Central memory CD4-positive, alpha-beta T cell (primary cell): ENCODE measurements at places on chromosomes 13 and 19.

- no peak for DNase-seq
Observed at GRCh38 chr13:62125451-62125850, 709.8 kb upstream of the PCDH20 start.

- peak; percentile 55 for DNase-seq
Observed at GRCh38 chr13:46751811-46752635, 44.9 kb downstream of the ESD start.

DNA sequence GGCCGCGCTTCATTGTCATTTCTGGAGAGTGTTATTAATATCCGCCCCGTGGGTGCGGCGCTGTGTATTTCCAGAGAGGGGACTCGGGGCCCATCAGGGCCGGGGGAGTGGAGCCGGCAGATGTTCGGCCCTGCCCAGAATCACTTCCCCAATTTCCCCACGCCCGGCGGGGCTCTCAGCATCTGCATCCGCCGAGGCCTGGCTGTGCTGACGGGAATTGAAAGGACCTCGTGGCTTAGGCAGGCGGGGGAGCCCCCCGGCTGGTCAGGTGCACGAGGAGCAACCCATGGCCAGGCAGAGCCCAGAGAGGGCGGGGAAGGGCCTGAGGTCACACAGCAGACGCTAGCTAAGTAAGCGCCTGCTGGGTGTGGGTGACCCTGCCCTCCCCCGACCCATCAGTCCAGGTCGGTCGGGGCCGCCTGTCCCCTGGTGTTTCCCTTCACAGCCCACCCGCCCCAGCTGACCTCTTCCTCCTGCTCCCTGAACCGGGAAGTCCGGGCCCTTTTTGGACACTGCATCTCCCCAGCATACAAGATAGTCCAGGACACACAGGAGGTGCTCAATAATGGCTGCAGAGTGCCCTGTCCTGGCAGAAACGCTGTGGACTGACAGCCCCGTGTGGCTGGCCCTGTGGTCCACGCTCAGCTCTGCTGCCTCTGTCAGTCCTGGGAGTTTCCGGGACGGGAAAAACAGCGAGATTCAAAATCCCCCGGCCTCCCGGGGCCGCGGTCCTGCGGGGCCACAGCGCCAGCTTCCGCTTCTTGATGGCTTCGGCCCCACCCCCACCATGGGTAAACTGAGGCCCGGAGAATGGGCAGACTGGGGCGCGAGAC lies 22.1 kb downstream of the ARID3A start:
- DNase-seq, result no peak

DNA sequence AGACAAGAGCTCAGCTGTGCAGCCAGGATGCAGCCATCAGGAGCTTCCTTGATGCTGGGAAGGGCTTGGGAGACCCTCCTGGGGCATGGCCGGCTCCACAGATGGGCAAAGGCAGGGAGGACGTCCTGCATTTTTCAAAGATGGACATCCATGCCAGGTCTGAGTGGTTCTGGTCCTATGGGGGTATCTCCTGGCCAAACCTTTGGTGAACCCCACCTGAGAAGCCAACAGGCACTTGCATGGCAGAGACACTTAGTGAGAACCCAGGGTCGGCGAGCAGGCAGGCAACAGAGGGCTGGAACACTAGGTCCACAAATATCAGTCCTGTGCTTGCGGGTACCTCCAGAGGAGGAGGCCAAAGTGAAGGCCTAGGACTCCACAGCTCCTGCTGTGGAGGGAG lies 70.0 kb downstream of the KCTD15 start:
- no peak for DNase-seq

GRCh38 chr19:32630338-32630737 lies 44.6 kb downstream of the ANKRD27 start:
- no peak for DNase-seq

GRCh38 chr13:88674841-88675240 lies 1003.7 kb downstream of the SLITRK5 start:
- no peak for DNase-seq

DNA sequence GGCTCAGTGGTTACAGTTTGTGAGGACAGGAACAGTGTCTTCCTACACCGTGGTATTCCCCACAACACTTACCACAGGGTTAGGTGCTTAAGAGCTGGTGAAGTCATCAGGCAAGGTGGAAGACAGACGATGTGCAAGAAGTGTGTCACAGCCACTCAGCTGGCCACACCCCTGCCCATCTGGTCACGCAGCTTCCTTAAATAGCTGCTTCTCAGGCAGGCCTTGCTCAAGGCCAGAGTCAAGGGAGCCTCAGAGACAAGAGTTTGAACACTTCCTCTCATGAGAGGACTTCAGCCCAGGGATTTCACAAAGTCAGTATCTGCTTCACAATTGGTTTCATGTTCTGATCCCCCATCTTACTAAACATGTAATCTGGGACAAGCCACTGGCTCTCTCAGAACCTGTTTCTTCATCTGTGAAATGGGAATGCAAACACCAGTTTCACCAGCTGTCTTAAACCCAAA lies 80.3 kb upstream of the FRY start:
- DNase-seq, result no peak

DNA sequence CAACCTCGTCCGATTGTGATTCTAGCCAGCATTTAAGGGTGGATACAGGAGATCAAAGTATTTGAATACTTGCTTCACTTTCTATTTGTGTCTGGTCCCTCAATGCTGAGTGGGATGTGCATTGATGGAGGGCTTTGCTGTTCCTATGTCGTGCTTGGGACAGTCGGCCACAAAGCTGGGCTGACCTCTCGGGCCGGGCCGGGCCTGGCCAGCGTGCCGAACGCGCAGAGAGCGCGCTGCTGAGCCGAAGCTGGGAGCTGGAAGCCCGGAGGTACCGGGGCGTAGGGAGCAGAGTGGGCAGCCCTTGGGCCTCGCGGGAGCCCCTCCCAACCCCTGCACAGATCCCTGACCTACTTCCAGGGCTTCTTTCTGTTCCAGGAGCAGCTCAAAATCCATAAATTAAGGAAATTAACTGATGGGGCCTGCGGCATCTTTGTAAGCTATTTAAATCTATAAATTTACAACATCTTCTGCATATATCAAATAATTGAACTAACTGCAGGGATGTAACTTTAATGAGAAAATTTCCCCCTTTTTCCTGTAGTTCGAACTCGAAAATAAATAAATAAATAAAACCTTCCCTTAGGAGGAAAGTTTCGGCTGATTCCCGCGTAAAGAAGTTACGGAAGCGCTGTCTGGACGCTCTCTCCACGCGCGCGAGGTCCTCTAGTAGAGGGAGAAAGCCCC lies 1.8 kb upstream of the KCTD15 start:
- no peak for DNase-seq

- no peak for DNase-seq
Observed at GRCh38 chr19:8206147-8207087, 2.8 kb upstream of the CERS4 start.

GRCh38 chr19:49820125-49820524 lies 2.0 kb downstream of the MED25 start:
- no peak for DNase-seq

DNA sequence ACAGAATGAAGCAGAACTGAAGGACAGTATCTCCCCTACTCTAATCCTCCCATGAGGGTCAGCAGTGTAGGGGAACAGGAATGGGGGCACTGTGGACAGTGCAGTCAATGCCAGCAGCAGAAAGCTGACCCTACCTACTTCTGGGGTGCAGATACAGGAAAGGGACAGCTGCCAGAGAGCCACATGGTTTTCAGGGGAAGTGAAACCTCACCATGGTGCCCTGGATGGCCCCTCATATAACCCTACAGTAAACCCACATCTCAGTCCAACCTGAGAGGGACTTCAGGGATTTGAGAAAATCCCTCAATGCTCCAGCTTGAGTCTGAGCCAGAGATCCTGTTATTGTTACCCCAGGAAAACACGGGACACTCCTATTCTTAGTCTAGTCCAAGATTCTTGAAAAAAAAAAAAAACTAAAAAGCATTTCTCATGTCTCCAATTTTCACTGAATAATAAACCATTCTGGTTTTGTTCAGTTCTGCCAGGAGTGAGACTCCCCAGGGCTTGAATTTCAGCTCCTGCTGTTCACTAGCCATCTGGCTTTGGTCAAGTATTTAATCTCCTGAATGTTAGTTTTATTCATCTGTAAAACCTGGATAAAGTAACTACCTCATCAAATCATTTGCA lies 511.6 kb upstream of the ARGLU1 start:
- no peak for DNase-seq

- DNase-seq, result no peak
Observed at GRCh38 chr19:277581-278165, 13.5 kb downstream of the PLPP2 start.

DNA sequence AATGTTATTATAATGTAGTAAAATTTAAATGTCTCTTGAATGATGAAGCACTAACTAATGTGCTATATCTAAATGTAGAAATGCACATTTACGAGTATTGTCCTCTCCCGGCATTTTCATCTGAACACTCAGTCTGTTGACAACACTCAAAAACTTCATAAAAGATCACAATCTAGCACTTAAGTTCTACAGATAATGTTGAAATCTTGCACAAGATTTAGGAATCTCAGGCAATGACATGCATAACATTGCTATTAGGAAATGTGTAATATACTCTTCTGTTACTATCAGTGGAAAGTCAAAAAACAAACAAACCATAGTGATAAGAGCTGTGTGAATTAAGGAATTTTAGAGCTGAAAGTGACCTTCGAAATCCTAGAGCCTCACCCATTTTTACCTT lies 37.5 kb upstream of the XPO4 start:
- DNase-seq, result no peak

DNA sequence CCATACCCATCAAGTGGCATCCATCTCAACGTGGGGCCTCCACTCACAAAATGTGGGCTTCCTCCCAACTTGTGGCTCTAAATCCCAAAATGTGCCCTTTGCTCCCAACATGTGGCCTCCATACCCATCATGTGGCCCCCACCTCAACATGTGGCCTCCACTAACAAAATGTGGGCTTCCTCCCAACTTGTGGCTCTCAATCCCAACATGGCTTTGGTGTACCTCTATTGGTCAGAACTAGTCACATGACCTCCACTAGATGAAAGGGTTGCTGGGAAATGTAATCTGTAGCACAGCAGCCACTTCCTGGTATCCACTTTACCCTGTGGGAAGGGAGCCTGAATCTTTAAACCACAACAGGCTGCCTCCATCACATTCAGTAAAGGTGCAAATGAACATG lies 10.1 kb upstream of the ACER1 start:
- DNase-seq, result no peak

DNA sequence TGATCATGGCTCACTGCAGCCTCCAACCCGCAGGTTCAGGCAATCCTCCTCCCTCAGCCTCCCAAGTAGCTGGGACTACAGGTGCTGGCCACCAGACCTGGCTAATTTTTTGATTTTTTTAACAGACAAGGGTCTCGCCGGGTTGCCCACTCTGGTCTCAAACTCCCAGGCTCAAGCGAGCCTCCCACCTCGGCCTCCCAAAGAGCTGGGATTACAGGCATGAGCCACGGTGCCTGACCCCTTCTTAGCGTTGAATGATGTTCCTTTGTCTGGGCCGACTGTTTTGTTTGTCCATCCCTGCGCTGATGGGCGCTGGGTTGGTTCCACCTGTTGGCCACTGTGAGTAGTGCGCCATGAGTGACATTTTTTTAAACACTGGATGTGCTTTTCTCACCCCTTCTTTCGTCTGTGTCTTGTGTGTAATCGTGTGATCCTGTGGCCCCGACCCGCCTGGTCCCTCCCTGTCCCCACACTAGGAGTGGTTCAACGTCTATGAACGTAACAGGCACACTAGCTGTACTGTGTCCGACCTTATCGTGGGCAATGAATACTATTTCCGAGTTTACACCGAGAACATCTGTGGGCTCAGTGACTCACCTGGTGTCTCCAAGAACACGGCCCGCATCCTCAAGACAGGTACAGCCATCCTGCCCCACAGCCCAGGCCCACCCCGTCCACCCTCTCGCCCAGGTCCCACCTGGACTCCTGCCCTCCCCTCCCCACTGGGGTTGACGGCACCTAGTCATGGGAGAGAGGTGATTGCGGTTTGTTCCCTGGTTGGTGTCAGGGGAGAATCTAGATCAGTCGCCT lies 15.0 kb upstream of the EMC10 start:
- DNase-seq, result peak; percentile 36

- DNase-seq, result no peak
Observed at GRCh38 chr13:20342311-20342710, 110.2 kb upstream of the GJB6 start.

DNA sequence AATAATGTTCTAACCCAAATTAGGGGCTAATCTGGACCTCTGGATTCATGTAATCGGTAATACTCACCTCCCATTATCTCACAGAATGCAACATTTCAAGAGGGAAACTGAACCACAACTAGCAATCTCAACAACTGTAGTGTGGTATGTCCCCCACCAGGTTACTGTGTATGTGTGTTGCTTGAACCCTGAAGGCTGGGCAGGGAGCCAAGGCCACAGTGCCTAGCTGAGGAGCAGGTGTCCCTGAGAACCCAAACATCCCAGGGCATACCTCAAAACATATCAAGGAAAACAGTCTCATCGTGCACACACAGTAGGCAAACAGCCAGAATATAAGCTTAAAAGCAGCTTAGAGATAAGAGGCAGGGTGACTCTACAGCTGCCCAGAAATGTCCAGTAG lies 20.5 kb upstream of the NEK3 start:
- DNase-seq, result no peak

DNA sequence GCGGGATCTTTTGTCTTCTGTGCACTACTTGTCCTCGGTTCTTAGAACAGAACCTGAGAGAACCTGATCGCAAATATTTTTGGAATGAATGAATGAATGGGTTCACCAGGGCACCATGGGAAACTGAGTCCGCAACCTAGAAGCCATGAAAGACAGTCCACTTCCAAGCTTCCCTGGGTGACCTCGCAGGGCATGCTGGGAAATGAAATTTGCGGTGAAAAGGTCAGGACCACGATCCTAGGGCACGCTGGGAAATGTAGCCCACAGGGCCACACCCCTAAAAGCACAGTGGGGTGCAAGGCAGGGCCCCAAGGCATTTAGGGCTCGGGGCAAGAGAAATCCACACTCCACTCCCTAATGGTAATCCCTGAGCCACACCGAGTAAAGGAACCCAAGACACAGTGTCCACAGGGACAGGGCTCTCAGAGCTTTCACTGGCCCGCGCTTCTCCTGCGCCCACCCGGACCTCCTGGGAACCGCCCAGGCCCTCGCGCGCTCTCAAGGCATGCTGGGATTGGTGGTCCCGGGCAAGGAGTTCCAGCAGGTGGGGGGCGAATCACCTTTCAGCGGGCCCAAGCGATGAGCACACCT lies 1.1 kb upstream of the PPP1R12C start:
- DNase-seq, result no peak

- DNase-seq, result no peak
Observed at GRCh38 chr19:36182612-36183244, 30.5 kb upstream of the COX7A1 start.

GRCh38 chr13:33123066-33123859 lies 107.0 kb downstream of the KL start:
- no peak for DNase-seq

DNA sequence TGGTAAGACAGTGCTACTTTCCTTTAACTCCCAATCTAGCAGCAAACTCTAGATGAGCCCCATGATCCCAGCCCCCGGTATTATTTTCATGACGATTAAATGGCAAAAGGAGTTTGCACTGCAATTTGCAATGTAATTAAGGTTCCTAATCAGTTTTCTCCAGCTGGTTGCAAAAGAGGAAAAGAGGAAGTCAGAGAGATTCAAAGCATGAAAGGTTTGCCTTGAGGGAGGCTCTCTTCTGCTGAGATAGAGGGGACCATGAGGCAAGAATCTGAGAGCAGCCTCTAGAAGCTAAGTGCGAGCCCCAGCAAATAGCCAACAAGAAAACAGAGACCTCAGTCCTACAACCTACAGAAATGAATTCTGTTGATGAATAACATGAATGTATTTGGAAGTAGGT lies 527.1 kb downstream of the UQCRFS1 start:
- no peak for DNase-seq

GRCh38 chr19:42251572-42252358 lies 3.2 kb downstream of the ERF start:
- no peak for DNase-seq

GRCh38 chr13:106499896-106500295 lies 35.6 kb downstream of the EFNB2 start:
- DNase-seq, result no peak
